Nasal cavity respiratory epithelium epithelial cell of viscerocranial mucosa (primary cell): ENCODE measurements at places on chromosomes 5 and 9. TPM values are rescaled to one million over a fixed set of nuclear protein-coding genes. Genes with fewer than 3 reads are reported as not detected.

The FCHO2 gene
- 17.1 and 21.4 TPM in 2 replicates for total RNA-seq

The SPAG8 gene
- total RNA-seq, result 0.14 TPM in 1 of 2 replicates, not detected in the other

The C5orf52 gene
- total RNA-seq, result not detected in 2 replicates

The FBP1 gene
- under 0.01 and 0.28 TPM in 2 replicates for total RNA-seq

The RALGPS1 gene
- total RNA-seq, result 4.7 and 6.2 TPM in 2 replicates

The ADAMTS12 gene
- under 0.01 TPM in 1 of 2 replicates, not detected in the other for total RNA-seq

The RNF130 gene
- total RNA-seq, result 10.6 and 30.1 TPM in 2 replicates

The BARX1 gene
- not detected in 2 replicates for total RNA-seq

The CACNA1B gene
- total RNA-seq, result under 0.01 TPM in 1 of 2 replicates, not detected in the other

The FAM169A gene
- total RNA-seq, result 17.3 and 41.7 TPM in 2 replicates

The ANXA6 gene
- total RNA-seq, result 8.2 and 18.9 TPM in 2 replicates
